ENCODE measurements at places on chromosomes 3 and 15.

- DNase-seq: no peak
Measured at GRCh38 chr3:172334671-172335207, 113.5 kb downstream of the GHSR start.

- no peak for DNase-seq
Measured at GRCh38 chr15:101138913-101139880, 112.7 kb downstream of the CHSY1 start.

GRCh38 chr15:62534996-62535395 lies 369.9 kb upstream of the C2CD4B start:
- DNase-seq: no peak

GRCh38 chr3:113213896-113214587 lies 2.7 kb downstream of the BOC start:
- no peak for DNase-seq

DNA sequence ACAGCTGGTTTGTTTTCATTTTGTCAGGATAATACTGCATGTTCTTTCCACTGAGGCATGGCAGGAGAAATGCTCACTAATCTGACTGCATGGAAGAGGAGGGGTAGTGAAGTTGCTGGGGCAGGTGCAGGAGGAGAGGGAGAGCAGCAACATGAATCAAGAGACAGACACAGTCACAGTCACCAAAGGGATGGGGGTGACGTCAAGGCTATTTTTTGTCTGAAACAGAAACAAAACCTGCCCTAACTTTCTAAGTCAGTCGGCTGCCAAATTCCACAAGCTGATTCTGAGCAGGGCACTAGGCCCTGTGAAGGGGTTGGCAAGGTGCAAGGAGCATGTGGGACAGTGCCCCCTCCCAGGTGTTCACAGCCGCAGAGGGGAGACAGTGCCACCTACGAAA lies 186.6 kb upstream of the NSMCE3 start:
- no peak for DNase-seq

DNA sequence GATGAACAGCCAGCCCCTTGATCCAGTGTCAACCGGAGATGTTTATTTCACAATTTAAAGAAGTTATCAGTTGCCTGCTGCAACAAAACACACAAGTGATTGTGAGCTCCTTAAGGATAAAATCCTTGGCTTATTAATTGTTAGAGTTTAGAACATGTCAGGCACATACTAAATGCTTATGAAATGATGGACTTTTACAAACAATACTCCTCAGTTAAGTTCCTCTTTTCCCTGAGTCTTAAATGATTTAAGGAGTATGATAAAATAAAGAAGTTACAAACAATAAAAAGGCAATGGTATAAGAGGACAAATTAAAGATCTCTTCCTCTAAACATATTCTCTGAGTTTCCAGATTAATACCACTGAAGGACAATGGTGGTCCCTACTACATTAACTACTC lies 5.7 kb downstream of the GHSR start:
- no peak for DNase-seq

- no peak for DNase-seq
Measured at GRCh38 chr3:43373560-43373928, 87.2 kb downstream of the SNRK start.

Measured in activated CD4-positive, alpha-beta T cell treated with anti-CD3 and anti-CD28 coated beads, Interleukin-2, amount 50 U/mL, for 48 hours (primary cell).